ENCODE measurements at places on chromosomes 7 and 10.

DNA sequence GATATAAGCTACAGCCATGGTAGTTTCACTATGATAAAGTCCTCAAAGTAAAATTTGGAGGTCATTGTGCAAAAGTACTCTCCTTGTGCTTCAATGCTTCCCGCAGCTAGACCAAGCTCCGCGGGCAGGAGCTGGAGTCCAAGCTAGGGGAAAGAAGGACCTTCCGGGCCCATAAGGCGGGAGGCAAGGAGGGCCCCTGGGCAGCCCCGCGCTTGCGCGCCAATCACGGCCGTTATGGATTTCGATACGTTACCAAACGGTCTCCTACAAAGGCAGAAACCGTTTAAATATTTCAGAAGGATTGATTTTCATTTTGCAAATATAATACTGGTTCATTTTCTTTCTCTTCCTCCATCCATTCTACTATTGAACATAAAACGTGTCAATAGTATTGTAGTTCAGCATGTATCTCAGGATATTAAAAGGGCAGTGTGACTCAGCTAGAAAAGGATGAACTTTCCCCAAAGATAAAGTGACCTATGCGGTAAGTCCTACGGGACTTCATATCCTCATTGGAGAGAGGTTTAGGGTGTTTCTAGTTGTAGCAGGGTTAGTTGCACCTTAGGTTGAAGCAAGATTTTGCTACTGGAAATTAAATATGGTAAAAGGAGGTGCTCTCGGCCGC lies 128.0 kb downstream of the KIF20B start:
- no peak for DNase-seq

DNA sequence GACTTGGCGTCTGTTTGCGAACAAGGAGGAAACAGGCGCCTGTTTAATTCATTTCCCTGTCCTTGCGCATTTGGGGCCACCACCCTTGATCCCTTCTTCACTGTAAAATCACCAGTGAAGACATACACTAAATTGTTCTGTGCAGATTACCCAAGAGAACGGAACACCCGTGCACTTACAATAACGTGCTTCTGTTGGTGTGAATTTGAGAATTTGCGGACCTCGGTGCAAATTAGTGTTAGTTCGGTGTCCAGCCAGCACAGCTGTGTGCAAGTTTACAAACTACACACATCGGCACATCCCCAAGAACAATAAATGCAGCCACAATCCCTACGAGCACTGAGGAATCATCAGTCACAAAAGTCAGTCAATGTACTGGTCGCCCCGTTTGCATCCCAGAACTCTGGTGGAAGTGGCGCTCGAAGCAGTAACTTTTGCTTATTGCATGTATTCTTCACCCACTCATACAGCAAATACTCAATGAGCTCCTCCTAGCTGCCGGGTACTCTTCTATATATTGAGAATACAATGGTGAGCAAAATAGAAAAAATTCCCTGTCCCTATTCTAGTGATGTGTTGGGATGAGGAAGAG lies 786 bp upstream of the CNOT4 start:
- no peak for DNase-seq

GRCh38 chr7:18496341-18496700 lies 772 bp downstream of the HDAC9 start:
- no peak for DNase-seq

DNA sequence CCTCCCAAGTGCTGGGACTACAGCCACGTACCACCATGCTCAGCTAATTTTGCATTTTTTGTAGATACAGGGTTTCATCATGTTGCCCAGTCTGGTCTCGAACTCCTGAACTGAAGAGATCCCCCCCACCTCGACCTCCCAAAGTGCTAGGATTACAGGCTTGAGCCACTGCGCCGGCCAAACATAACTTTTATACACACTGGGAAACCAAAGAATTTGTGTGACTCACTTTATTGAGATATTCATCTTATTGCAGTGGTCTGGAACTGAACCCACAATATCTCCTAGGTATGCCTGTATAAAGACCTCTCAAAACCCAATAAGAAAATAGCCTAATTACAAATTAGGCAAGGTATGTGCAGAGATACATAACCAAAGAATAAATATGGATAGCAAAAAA lies 182.6 kb upstream of the FEZF1 start:
- no peak for DNase-seq

DNA sequence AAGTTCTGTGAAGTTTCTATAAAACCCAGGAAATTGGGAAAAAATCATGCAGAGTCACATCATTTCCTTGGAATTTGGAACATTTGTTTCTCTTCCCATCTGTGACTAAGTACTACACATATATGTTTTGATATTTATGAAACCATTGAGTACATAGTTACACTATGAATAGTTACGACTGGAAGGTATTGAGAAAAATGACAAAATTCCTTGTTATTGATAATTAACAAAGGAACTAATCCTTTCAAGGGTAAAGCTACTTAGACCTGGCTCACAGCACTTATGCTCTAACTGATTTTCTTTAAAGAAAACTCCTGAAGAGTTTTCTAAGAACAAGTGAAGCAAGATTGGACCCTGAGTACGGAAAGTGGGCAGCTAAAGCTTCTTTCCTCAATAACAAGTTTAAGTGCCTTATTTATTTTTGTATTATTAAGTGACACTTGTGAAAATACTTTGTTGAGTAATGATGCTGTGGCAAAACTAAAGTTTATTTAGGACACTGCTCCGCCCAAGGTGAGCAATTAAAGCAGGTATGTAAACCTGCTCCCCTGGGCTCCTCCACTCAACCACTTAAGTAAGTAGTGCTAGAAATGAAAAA lies 12.0 kb upstream of the GLCCI1 start:
- no peak for DNase-seq

GRCh38 chr7:118011652-118012051 lies 138.4 kb upstream of the CTTNBP2 start:
- no peak for DNase-seq

- DNase-seq: no peak
These were observed 213.6 kb downstream of the DGKI start for GRCh38 chr7:137633133-137633532.

DNA sequence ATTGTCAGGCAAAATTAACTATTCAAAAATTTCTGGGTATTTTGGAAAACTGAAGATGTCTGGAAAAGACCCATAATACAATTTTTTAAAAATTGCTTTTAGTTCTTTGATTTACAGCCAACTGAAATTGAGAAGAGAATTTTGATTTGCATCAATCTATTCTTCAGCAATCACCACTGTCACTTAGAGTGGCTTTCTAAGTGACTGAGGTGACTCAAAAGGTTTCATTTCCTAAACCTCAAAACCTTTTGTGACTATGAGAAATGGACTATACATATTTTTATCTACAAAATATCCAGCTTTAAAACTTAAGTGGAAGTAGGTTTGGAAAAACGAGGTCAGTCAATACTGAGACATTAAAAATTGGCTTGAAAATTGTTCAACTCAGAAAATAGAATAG lies 60.0 kb downstream of the ENO4 start:
- no peak for DNase-seq

GRCh38 chr7:100867040-100867775 lies at the start of gene TRIP6:
Gene TRIP6 (plus strand): TSS chr7:100867387. CDS start chr7:100867498, 111 bp downstream.
- DNase-seq: no peak

DNA sequence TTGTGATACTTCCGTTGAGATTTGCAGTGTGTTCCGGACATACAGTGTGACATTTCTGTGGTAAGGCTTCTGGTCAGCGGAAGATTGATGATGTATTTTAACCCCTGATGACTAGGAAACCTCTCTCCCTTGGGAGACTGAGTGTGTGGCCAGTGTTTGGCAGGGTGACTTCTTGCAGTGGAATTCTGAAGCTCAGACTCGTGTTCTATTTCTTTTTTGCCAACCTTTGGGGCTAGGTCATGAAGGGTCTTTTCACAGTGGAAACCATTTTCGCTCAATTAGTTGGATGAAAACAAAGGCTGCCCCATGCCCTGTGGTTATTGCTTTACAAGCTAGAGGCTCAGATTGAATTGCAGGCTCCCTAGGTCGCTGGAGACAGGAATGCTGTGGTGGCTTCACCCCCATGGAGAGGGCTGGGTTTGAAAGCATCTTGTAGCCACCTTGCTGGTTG lies 288.9 kb downstream of the BBS9 start:
- no peak for DNase-seq

DNA sequence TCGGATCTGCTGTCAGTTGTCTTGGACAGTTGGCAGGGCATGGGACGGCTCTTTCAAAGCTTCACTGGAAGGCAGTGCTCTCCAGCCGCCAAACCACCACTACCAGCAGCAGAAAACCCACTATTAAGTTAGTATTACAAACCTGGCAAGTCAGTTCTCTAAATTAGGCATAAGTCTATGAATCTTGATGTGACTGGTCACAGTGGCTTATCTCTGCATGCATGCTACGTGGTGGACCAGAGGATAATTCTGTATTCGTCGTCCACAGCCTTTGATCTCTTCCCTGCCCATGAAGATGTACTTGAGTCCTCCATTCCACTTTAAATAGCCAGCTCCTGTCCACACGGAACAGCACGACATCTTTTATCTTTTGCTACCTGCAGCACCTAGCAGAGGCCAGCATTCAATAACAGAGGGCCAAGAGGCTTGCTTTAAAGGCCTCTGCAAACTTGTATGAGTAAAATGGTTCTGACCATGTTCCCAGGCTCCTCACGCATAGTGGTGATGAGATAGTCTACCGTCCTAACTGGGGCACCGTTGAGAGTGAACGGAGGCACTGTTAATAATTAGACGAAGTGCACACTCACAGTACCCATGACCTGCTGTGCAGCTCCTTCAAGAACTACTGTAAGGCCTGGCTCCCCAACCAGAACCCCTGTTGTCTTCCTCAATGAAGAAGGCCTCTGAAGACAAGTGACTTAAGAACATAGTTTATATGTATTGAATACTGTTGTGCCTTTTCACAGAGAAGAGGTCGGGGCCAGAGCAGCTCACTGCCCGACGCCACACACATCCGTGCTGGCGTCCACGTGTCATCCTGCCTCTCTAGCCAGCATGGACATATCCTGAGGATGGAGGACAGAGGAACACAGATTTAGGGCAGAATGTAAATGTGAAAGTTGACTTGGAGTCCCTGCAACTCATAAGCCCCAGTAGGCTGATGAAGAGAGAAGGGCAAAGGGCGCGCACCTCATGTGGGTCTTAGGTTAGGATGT lies 1.0 kb downstream of the GPR146 start:
- no peak for DNase-seq

DNA sequence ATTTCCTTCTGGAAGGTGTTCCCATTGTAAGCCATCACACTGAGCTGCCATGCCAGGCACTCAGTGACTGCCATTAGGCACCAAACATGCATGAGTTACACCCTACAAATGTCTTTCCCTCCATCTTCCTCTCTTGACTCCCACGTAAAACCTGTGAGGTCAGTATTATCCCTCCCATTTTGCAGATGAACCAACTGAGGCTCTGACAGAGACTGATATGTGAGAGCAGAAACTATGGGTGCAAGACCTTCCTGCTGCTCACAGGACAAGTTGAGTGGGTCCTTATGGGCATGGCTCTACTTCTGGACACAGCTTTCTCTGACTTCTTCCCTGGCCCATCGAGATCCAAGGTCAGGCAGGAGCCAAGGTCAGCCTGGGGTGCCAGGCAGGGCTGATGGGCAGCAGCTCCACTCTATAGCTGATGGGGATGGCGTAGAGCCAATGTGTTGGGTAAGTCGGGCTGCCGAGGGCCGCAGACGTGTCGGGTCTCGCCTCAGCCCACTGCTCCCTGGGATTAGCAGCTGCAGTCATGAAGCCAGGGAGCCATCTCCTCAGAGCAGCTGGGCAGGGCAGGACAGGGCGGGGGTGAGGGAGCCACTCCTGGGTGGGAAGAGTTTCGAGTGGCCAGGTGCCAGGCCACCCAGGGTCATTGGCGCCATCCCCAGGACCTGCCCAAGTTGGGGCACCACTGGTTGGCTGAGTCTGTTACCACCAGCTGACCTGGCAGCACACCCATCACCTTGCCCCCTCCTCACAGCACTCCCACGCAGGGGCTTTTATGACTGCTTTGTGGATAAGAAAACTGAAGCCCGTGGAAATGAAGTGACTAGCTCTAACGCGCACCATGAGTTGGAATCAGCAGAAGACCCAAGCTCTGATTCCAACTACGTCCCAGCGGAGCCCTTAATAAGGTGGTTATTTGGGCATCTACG lies 117.8 kb upstream of the ZMIZ1 start:
- DNase-seq: no peak

DNA sequence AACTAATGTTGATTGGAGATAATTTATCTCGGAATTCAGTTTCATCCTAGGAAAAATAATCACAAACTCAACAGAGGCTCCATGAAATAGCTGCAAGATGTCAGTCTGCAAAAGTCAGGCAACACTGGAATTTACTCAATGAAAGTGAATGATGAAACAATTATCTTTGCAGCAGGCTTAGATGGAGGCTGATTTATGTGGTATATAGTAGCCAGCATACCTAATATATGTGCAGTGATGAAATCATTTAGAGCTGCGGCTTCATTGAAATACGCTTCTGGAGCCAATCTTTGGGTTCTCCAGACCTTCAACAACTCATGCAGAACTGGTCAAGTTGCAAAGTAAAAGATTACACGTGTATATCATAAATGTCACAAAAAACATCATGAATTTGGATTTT lies 113.3 kb downstream of the ITGA8 start:
- no peak for DNase-seq

GRCh38 chr7:107703219-107703618 lies 40.7 kb upstream of the CBLL1 start:
- no peak for DNase-seq

- no peak for DNase-seq
These were observed 19.0 kb downstream of the HYAL4 start for GRCh38 chr7:123864012-123864411.

- no peak for DNase-seq
These were observed 10.3 kb downstream of the SEPHS1 start for GRCh38 chr10:13337827-13338196.

- no peak for DNase-seq
These were observed 565.2 kb downstream of the KCNMA1 start for GRCh38 chr10:77072361-77072835.

DNA sequence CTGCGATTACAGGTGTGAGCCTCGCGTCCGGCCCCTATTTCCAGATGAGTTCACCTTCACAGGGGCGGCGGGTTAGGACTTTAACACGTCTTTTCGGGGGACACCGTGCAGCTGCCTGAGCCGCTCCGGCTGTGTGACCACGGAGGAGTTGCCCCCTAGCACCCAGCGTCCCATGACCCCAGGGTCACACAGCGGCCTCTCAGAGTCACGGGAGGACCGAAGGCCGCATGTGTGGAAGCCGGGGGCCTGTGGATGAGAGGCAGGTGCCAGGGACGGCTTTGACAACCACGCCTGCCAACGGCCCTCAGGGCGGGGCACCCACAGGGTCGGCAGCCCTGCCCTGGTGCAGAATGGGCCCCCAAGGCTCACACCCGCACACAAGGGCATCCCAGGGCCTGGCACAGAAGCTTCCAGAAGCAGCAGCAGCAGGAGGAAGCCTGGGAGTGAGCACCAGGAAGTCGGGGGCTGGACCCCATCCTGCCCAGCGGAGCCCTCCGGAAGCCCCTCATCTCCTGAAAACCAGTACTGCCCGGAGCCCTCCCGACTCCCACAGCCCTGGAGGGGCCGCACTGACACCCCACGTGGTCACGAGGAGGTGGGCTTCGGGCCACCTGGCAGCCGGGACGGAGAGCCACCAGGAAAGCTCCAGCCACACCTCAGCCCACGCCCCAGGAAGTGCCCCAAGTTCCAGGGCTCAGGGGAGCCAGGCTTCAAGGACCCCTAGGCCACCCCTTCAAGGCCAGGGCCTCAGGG lies 32.7 kb downstream of the ADAP1 start:
- no peak for DNase-seq

GRCh38 chr10:121952226-121952625 lies 22.8 kb downstream of the NSMCE4A start:
- DNase-seq: no peak
